ENCODE measurements at places on chromosomes 5 and 9.

DNA sequence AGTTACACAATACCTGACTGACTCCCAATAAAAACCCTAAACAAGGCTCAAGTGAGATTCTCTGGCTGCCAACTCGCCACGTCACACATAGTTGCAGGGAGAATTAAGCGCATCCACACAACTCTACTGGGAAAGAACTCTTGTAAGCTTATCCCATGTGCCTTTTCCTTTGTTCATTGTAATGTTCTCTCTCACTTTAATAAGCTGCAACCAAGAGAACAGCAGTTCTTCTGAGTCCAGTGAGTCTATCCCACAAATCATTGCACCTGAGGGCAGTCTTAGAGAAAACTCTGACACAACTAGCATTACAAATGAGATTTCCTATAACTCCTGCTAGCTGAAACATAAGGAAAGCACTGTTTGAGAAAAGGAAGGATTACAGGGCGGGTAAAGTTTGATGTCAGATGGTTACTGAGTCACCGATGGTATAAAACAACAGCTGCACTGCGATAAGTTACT lies 27.4 kb downstream of the CENPK start:
- H3K4me3 ChIP-seq, result no peak overlapping the region
- H3K4me1 ChIP-seq, result no peaks in the 10 kb centered on the region
- DNase-seq, result no peak

- H3K4me3 ChIP-seq, result no peak overlapping the region
- H3K36me3 ChIP-seq, result no peaks in the 10 kb centered on the region
- no peaks in the 10 kb centered on the region for H3K27me3 ChIP-seq
- DNase-seq, result no peak
These were observed 33.9 kb downstream of the PRELID2 start for GRCh38 chr5:145801195-145801594.

GRCh38 chr5:83498585-83498984 lies 27.0 kb downstream of the VCAN start:
- no peaks in the 10 kb centered on the region for H3K36me3 ChIP-seq
- no peaks in the 10 kb centered on the region for H3K27me3 ChIP-seq
- no peak overlapping the region for H3K27ac ChIP-seq

DNA sequence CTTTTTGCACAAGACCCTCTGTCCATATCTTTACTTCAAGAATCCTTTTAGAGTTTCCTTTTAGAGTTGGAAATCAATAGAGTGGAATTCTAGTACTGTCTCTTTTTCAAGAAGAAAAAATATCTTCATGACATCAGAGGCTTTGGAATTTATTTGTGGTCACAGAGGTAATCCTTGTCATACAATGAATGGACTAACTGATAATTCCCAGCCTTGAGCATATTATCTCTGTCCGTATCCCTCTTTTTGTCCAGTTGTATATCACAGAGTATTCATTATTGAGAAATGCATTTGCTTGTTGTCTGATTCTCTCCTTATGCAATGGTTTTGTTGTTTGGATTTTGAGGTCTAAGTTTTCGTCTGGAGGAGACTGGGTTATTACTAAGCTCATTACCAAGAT lies 82.0 kb upstream of the HAPLN1 start:
- H3K27ac ChIP-seq, result no peak overlapping the region
- H3K36me3 ChIP-seq, result no peaks in the 10 kb centered on the region
- H3K4me1 ChIP-seq, result no peaks in the 10 kb centered on the region
- DNase-seq, result no peak

- H3K4me3 ChIP-seq, result peak overlapping the region; percentile 8
- DNase-seq, result peak; percentile 31
- H3K27ac ChIP-seq, result peak overlapping the region; percentile 70
These were observed 50.9 kb downstream of the UBE2R2 start for GRCh38 chr9:33867747-33868439.

Data from gastrocnemius medialis (tissue), 4 donors.